Stimulated activated CD4-positive, alpha-beta T cell treated with anti-CD3 and anti-CD28 coated beads, Interleukin-15, amount 100 ng/mL, for 48 hours (primary cell): ENCODE measurements at places on chromosomes 13 and 19.
A peak's percentile ranks its signal among the peaks of the same experiment; 100 is the strongest.

DNA sequence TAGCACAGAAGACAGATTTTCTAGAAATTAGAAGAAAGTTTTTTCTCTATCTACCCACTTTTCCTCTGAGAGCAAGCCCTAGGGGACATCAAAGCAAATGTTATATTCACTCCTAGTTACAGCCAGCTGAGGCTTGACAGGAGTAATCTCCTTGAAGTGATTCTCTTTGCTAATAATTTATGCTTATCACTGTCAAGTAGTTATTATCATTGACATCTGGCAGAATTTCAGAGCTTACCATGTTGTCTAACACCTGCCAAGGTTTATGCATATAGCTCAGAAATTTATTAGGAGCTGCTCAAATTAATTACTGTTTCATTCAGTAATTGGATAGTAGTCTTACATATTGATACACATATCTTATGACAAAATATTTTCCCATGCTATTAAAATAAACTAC lies 465.9 kb upstream of the ATXN8OS start:
- DNase-seq = no peak

DNA sequence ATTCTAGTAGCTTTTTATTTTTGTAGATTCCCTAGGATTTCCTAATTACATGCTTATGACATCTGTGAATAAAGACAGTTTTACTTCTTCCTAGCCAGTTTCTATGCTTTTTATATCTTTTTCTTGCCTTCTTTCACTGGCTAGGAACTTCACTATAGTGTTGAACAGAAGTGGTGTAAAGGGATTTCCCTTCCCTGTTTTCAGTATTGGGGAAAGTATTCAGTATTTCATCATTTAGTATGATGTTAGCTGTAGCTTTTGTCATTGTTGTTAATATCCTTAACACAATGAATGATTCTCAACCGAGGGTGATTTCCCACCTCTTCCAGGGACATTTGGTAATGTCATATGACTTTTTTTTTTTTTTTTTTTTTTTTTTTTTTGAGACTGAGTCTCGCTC lies 77.3 kb downstream of the SLC6A16 start:
- DNase-seq = no peak

DNA sequence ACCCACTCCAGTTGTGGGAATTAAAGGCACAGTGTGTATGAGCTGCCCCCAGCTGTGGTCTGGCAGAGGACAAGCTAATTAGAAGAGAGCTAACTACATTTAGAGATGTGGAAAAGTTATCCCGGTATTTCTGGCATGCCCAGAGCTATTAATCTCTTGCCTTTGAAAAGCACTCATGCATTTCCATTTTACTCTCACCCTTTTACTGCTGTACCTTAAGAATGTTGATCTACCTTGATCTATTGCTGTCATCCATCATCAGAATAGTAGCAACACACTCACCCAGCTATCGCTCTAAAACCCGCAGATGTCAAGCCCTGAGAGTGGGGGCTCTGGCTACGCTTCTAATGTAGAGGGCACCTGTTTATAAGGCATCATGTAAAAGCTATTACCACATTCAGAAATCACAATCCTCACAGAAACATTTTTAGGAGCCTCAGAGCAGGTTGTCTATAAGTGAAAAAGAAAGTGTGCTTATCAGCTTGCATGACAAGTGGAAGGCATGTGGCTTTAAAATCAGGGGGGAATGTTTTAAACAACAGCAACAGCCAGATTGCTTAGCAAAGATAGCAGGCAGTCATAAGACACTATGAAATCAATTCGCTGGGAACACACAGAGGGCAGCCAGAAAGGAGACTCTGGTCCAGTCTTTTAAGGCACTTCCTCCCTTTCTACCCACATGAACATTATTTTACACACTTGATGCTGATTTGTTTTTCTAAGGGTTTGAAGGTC lies 224.2 kb upstream of the IRS2 start:
- no peak for DNase-seq

DNA sequence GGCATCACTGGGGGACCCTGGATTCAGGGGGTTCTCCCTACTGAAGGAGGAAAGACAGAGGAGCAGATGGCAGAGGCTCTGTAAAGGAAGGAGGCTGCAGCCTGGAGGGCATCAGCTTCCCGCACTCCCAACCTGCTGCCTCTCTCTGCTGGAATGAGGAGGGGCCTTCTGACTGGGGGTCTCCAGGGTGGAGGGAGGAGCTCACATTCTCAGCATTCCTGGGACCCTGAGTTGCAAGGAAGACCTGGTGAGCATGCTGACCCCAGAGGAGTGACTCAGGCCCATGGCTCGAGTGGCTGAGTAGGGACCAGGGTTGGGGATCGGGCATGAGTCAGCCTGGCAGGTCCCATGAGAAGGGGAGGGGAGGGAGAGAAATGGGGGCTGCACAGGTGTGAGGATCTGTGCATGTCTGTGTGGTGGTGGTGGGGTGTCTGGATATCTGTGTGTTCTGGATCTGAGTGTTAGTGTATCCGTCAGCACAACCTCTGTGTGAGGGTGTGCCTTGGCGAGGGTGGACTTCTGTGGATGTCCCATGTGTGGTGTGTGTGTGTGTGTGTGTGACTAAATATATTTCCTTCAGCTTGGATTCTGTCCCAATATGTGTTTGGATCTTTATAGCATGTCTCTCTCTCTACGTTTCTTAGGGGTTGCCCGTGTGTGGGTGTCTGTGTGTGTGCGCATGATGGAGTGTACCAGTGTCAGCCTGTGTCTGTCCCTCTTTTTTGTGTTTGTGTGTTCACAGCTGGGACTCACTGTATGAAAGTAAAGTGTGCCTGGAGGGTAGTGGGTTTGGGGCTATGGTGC lies 4.6 kb downstream of the AXL start:
- DNase-seq = no peak

DNA sequence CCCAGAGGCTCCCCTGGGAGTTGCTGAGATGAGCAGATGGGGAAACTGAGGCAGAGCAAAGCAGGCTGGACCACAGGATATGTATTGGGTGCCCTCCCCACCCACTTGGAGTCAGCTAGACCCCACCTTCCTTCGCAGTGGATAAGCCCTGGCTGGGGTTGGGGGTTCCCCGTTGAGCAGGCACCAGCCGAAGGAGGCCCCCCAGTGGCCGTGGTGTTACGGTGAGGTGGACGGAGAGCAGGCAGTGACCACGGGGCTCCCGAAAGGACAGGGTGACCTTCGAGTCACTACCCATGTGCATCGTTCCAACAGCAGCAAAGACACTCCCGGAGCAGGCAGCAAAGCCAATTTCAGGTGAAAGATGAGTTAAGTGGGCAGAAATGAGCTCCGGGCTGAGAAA lies 62.4 kb upstream of the ADGRE5 start:
- DNase-seq = no peak

- DNase-seq = no peak
Observed at GRCh38 chr13:29436721-29437280, 158.7 kb downstream of the SLC7A1 start.

GRCh38 chr13:91482427-91482826 lies 84.0 kb downstream of the GPC5 start:
- DNase-seq = no peak

GRCh38 chr19:591099-591958 lies 1.6 kb downstream of the HCN2 start:
- no peak for DNase-seq

- DNase-seq = no peak
Observed at GRCh38 chr13:77719128-77719527, 21.6 kb downstream of the SLAIN1 start.

DNA sequence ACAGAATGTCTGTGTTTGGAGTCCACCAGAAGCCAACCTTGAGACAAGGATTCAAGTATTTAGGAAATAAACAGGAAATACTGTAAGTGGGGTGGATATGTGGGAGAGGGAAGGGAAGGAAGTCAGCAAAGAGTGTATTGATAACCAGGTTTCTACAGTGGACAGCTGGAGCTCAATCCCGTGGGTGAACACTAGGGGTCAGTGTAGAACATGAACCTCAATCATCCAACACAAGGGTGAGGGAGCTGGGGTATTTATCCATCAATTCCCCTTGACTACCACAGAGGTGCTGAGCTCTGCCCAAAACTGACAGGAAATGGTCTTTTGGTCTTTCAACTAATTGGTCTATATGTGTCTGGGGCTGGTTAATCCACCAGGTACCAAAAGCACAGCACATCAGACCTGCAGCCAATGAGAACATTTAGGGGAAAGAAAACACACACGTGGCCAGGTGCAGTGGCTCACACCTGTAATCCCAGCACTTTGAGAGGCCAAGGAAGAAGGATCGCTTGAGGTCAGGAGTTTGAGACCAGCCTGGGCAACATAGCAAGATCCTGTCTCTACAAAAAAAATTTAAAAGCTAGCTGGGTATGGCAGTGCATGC lies 5.6 kb upstream of the SYDE1 start:
- peak; percentile 49 for DNase-seq

- no peak for DNase-seq
Observed at GRCh38 chr13:59269476-59269875, 894.3 kb downstream of the DIAPH3 start.

DNA sequence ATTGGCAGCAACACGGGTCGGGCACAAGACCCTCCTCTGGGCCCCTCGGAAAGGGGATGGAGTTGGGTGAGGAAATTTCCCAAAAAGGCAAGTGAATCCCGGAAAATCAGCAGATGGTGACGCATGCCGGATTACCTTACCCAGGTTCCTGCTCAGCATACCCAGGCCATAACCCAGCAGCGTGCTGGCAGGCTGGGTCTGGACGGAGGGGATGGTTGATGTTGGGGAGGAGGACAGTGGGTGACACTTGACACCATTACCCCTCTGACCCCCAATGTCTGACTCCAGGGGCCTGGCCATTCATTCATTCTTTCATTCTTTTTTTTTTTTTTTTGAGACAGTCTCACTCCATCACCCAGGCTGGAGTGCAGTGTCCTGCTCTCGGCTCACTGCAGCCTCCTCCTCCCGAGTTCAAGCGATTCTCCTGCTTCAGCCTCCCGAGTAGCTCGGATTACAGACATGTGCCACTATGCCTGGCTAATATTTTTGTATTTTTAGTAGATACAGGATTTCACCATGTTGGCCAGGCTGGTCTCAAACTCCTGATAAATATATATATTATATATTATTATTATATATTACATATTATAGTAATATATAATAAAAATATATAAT lies 799 bp downstream of the PVR start:
- DNase-seq = no peak

DNA sequence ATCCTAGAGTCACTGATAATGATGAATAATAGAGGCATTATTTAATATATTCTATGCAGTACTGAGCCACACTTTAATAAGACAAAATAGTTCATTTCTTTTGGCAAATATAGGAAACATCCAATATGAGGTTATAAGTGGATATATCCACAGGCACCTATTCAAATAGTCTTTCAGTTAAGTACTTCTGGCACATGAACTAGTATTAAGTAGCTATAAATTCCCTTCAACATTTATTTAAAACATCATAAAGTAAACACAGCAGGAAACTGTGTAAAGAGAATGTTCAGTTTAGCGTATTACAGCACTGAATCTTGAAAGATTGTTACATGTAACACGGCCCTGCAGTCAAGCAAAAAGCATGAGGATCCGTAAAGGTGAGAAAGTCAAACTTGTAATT lies 463.3 kb upstream of the KLF12 start:
- no peak for DNase-seq

DNA sequence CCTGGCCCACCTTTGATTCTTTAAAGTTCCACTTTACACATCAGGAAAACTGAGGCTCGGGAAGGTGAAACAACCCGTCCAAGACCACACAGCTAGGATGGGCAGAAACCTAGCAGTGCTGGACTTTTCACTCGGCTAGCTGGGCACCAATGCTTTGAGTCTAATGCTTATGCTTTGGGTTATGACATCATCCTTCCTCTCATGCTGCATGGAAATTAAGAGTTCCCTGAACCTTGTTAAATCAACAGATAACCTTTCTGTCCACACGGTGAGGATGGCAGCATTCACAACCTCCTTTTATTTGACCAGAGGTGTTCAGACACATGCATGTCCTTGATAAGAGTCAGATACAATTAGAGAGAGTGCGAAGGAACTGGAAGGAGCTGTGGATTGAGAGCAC lies 138.4 kb downstream of the UQCRFS1 start:
- DNase-seq = no peak

GRCh38 chr19:14686411-14686810 lies 3.4 kb upstream of the ZNF333 start:
- DNase-seq = peak; percentile 7

- DNase-seq = no peak
Observed at GRCh38 chr13:25654322-25654721, 282.5 kb downstream of the ATP8A2 start.

DNA sequence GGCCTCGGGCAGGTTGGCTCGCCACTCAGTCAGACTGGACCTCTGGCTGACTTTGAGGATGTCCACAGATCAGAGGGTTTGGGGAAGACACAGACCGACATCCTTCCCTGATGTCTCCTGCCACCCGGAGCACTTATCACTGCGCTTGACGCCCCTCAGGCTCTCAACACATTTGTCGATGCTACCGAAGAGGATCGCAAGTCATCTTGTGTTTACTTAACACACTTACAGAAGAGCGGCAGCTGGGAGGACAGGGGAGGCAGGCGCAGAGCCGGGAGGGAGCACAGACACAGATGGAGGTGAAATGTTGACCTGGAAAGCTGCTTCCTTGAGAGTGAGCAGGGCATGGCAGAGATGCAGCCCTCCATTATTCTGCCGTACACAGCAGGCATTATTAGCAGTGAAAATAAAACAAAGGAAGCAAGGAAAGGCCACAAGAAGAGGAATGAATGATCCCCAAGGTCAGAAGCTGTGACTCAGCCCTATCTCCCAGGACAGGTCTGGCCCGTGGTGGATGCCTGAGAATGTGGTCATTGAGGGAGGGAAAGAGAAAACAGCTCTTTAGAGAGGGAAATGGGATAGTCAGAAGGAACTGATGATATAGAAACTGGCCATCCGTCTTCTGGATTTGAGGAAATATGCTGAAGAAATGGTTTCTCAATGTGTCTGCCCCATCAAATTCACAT lies 549.5 kb upstream of the ARGLU1 start:
- no peak for DNase-seq

GRCh38 chr13:83086948-83087347 lies 795.3 kb downstream of the SLITRK1 start:
- DNase-seq = no peak

DNA sequence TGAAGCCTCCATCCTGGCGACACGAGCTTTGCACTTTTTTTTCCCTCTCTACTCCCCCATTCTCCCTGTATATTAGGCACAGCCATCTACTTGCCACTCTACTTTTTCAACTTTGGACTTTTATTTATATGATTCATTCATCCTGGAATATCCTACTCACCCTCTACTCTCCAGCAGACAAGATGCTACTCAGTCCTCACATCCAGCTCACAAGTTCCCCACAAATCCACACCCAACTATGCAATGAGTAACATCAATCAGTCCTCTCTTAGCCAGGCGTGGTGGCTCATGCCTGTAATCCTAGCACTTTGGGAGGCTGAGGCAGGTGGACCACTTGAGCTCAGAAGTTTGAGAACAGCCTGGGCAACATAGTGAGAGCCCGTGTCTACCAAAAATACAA lies 23.9 kb upstream of the URAD start:
- no peak for DNase-seq

GRCh38 chr13:74444161-74444571 lies 310.0 kb upstream of the KLF12 start:
- no peak for DNase-seq

DNA sequence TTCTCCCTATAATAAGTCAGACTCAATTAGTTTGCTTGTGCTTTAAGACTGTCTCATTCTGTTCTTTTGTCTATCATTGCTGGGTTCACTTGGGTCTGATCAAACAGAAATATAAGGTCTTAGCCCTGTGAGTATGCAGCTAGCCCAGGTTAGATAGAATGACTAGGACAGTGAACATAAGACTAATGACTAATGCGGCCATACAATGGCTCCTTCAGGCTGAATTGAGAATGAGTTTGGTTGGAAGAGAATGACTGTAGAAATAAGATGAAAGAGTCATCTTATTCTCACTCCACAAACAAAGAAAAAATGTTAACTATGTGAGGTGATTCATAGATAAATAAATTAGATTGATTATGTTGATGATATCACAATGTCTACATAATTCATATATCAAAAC lies 50.1 kb upstream of the OBI1 start:
- no peak for DNase-seq
